ENCODE measurements at places on chromosomes 12 and 14.

DNA sequence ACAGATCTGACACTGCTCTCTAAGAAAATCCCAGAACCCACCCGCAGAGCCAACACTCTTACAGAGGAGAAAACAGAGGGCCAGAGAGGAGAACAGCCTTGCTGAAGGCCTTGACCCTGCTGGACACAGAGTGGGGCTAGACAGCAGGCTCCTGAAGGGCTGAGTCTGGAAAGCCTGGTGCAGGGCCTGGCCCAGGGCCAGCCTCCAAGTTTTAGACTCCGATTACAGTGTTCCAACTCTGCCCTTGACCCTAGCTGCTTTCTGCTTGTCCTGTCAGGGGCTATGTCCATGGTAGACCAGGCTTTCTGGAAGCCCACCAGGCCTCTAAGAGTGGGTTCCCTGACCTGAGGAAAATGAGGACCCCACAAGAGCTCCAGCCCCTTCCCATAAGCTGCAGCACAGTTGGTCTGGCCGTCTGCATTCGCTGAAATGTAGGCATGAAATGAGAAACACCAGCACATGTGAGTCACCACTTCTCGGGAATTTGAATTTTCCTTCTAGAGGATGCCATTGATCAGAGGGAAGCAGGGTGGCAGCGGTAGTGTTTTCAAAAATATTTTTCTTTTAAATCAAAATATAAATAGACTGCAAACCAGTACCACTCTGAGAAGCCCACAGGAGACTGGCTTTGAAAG, 154.4 kb downstream of the CALM1 start:
- DNase-seq: no peak

DNA sequence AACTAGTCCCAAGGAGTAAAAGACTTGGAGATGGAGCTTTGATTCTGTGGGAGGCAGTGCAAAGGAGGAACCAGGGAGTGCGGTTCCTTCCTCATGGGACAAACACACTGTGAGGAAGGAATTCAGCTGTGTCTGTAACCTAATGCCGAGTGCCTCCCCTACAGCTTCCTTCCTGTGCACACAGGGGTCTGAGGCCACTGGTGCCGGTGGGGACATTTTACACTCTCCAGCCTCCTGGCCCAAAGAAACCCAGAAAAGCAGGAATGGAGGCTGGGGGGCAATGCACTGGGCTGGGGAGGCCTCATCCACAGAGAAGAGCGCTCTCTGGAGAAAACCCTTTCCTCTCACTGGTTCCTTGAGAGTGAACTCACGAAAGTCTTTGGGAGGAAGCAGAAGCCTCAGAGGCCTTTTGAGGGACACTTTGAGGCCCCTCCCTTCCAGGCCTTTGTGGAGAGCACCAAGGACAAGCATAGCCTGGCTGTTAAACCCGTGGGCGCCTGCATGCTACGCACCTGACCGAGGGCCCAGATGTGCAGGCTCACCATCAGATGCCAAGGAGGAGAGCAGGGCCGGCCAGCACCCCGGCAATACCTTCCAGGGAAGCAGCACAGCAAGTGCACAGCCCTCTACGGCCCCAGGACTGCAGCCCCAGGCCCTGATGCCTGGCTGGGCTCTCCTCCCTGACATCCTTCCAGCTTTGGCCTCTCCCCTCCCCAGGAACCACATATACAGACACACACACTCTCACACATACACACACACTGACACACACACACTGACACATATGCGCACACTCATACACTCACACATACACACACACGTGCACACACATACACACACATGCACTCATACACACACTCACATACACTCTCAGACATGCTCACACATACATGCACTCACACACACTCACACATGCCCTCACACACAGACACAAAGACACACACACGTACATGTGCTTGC, 52.0 kb downstream of the NFKBIA start:
- no peak for DNase-seq

GRCh38 chr14:64233531-64234190, 60.5 kb downstream of the ESR2 start:
- no peak for DNase-seq

DNA sequence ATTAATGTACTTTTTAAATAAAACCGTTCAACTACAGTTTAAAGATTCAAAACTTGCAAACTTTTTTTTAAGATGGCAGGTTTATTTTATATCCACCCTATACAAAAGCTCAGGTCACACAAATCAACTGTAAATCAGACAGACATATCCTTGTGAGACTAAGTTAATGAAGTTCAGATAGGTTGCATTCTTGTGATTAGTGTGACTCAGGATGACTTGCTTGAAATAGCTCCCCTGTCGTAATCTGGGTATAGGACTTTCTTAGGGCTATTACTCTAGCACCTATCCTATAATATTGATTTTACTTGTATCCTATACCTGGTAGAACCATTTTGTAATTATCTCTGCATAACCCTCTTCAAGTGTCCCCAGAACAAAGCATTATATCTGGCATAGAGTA, 9.5 kb upstream of the PRKD1 start:
- no peak for DNase-seq

DNA sequence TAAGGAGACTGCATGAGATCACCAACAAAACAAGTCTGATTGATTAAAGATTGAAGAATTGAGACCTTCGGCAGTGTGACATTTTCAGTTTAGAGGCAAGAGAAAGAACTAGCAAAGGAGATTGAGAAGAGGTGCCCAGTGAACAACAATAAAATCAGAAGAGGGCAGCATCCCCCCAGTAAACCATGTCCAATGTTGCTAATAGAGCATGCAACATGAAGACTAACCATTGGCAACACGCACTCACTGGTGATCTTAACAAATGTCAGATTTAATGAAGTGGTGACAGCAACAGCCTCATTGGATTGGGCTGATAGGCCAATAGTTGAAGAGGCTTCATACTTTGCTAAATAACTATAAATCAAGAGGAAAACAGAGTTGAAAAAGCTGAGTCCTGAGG, 20.7 kb upstream of the TAS2R14 start:
- peak; percentile 25 for DNase-seq

DNA sequence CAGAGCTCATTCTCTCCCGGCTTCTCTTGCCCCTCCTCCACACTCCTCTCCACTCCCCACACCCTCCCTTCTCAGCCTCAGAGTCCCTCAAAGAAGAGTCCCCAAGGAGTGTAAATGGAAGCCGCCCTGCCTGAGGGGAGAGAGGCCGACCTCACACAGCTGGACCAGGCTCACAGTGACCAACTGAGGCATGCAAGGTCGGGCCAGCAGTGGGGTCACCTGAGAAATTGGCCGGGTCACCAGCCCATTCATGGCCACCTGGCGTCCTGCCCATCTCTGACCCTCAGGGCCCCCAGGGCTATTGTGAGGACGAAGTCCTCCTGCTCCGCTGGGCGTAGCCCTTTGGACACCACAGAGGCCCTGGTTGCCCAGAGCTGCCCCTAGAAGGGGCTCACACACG, 49.5 kb upstream of the NUAK1 start:
- DNase-seq: no peak

- peak; percentile 35 for DNase-seq
These were observed 8.0 kb upstream of the NT5DC3 start for GRCh38 chr12:103848917-103849491.

DNA sequence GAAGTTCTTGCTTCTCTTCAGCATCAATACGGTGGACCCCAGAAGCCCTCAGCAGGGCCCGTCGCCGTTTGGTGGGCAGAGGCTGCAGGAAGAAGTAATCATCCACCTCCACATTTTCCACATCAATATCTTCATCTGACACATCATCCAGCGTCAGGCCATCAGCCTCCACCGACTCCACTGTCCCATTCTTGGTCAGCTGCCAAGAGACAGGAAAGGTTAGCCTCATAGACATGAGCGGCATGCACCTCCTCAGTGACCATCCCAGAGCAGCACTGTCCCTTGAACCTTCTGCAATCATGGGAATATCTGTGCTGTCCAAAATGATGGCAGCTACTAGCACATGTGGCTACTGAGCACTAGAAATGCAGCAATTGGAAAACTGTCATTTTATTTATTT, 15.6 kb downstream of the CSRNP2 start:
- DNase-seq: no peak

- no peak for DNase-seq
These were observed 166.7 kb downstream of the SLC38A4 start for GRCh38 chr12:46659032-46659650.

DNA sequence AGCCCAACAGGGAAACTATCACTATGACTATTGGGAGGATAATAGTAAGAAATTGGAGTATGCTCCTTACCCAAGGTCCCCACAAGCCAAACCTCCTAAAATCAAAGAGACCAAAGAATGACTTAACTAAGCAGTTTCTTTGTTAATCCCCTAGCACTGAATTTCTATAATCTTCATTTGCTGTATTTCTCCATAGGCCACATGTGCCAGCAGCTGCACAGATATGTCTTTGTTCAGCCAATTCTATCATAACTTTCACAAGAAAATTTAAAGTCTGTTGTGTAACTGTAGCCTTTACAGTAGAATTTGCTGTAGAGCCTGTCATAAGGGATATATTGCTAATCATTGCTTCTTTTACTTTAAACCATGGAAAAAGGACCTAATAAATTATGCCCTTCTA, 104.0 kb downstream of the RIN3 start:
- peak; percentile 74 for DNase-seq

GRCh38 chr12:52945389-52946232, 3.3 kb upstream of the KRT18 start:
- DNase-seq: peak; percentile 52

GRCh38 chr12:121657305-121658008, 12.0 kb downstream of the MORN3 start:
- no peak for DNase-seq

DNA sequence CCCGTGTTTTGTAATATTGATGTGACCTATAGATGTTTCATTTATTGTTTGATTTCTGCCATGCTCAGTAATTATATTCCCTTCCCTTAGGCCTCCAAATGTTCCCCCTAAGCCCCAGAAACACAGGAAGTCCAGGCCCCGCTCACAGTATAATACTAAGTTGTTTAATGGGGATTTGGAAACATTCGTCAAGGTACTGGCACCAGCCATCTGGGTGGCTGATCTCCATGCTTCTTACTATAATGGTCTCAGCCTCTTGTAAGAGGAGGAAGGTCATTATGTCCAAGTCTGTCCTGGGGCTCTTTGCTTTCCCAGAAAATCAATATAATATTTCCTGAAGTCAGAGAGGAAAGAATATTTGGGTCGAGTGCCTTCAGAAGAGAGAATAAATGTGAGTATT, 130.9 kb downstream of the KICS2 start:
- DNase-seq: no peak

DNA sequence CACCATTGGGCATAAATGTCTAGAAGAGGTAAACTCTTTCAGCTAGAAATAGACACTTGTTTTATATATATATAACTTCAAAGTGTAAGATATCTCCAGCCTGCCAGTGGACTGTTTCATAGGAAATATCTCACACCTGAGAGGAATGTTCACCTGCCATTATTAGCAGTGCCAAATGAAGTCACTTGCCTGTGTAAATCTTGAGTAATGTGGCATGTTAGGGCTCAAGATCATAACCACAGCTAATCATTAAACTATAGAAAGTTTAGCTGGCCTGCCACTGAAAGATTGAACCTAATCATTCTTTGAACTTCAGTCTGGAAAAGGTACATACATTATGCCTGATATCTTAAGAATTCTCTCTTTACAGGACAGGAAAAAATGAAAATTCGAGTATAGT, 25.5 kb upstream of the KCNJ8 start:
- no peak for DNase-seq

DNA sequence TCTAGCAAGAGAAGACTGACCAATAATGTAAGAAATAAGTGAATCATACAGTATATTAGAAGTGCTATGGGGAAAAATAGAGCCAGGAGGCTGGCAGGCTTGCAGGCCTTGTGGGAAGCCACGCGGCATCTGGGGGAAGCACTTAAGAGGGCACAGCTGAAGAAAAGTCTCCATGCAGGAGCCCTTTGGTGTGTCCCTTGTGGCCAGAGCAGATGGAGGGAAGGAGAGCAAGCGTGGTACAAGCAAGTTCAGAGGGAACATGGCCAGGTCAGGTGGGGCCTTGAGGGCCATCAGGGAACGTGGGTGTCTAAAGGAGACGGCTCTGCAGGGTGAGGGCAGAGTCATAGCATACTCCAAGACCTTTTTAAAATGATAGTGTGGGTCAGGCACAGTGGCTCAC, 51.7 kb downstream of the LRRC74A start:
- DNase-seq: no peak

DNA sequence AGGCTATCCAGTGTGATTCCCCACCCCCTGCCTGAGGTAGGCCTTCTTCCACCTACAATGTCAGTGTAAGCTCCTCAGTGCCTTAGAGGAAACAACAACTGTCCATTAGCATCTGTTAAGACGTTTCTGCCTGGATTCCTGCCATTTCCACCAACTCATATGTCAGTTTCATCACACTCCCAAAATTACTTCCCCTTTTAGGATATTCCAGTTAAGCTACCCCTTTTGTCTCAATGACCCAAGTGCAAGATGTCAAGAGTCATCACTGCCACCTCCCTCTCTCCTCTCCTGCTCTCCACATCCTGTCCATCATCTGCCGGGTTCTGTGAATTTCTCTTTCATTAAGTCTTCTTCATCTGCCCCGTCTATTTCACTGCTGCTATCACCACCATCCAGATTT, 189.4 kb downstream of the DPF3 start:
- no peak for DNase-seq

- no peak for DNase-seq
These were observed 121.4 kb downstream of the KSR2 start for GRCh38 chr12:117847371-117847770.

- DNase-seq: no peak
These were observed 81.9 kb upstream of the PELI2 start for GRCh38 chr14:56036353-56036752.

DNA sequence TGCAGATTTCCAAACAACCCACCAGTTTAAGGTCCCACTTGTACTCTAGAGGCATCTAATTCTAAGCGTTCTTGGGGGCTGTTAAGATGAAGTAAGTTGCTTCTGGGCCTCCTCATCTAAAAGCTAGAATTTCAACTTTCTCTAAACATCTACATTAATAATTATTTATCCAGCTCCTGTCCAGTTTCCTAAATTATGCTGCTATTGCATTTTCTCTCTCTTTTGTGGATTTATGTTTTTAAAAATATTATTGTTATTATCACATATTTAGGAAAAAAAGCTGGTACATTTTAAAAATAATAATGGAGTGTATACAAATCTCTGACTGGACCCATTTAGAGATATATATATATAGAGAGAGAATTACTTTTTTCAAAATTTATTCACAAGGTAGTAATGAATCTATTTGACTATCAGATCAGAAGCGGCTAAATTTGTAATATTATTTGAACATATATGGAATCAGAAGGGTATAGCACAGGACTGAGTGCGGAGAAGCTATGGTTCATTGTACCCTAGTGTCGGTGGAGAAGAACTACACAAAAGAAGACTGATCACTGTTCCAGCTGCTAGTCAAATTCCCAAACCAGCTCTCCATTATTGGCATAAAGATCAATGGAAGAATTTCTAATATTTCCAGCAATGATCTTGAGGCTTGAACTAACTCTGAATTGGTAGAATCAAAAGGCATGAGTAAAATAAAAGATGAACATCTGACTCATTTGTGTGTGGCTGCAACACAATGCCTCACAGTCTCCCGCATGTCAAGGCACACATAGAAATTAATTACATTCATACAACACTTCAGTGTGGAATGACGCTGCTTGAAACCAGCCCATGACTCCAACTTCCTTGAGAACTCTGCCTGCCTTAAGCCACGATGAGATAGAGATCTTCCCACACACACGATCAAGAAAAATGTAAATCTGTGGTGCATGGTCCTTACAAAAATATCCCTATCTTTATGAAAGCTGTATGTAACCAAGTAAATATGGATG, 433.4 kb upstream of the OR4E1 start:
- DNase-seq: no peak

GRCh38 chr12:95723693-95724384, 66.7 kb downstream of the NTN4 start:
- no peak for DNase-seq

All from lung (tissue), 17 donors.